ENCODE measurements at places on chromosomes 4 and X.

- DNase-seq, result no peak
These were observed 154.9 kb downstream of the BMPR1B start for GRCh38 chr4:94912606-94913005.

- peak; percentile 4 for DNase-seq
These were observed 81.7 kb downstream of the ZC4H2 start for GRCh38 chrX:64894454-64895038.

DNA sequence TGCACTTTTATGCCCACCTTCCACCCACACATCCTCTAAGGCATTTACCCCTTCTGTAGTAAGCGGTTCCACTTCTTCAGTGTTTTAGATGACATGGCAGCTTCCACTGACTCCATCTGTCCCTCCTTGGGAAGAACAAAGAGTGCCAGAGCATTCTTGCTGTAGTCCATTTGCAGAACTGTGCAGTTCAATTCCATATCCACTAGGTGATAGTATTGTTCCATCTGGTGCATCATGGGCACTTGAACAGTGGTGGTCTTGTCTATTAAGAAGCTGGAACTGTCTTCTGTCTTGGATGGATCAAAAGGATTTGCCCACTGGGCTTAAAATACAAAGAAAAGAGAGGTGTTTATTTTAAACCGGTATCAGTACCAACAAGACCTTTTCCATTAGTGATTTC is 3.5 kb downstream of the SERPINA7 start:
- DNase-seq, result no peak

GRCh38 chrX:41684138-41684537 is 4.6 kb upstream of the GPR34 start:
- no peak for DNase-seq

- no peak for DNase-seq
These were observed 1213.2 kb downstream of the NLGN4X start for GRCh38 chrX:5015451-5015850.
